ENCODE measurements at places on chromosomes 6 and 20.
A peak's percentile ranks its signal among the peaks of the same experiment; 100 is the strongest.

- DNase-seq = no peak
These were observed 20.0 kb downstream of the NOL4L start for GRCh38 chr20:32564921-32565734.

- DNase-seq = no peak
These were observed 219 bp downstream of the ISM1 start for GRCh38 chr20:13221313-13221672.

DNA sequence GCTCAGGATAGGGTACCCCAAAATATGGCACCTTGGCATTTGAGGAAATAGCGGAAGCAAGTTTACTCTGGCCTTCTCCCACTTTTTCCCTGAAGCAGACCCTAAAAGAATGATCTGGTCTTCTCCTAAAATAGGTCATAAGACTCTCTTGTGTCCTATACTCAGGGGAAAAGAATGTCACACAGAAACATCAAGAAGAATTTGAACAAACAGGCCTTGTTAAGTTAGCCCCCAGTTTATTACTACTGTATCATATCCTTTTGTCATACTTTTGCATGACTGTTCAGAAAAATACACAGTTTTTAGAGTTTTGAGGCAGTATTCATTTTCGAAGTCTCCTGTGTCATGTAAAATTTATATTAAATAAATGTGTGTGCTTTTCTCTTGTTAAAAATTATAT lies 12.5 kb downstream of the TAAR2 start:
- DNase-seq = no peak

GRCh38 chr6:88650029-88650619 lies 313.3 kb downstream of the RNGTT start:
- no peak for DNase-seq

GRCh38 chr20:44624743-44625271 lies 26.7 kb downstream of the ADA start:
- DNase-seq = no peak

GRCh38 chr20:327186-328026 lies 2.1 kb downstream of the SOX12 start:
- DNase-seq = peak; percentile 99

GRCh38 chr20:11205769-11206362 lies 532.1 kb upstream of the JAG1 start:
- no peak for DNase-seq

DNA sequence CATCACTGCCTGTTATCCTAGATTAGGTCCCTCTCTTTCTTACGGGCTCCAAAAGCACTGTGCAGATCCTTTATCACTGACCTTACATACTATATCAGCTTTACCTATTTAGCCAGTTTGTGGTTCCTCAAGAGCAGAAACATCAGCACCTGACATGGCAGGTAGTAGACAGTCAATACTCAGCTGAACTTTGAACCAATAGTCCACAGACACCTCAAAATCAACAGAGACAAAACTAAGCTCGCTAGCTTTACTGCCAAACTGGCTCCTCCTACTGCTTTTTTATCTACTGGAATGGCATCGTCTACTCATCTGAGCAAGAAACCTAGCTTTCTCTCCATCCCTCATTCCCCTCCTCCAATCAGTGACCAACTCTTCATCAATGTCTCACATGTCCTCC lies 5.6 kb downstream of the IL17A start:
- no peak for DNase-seq

GRCh38 chr6:82902290-82902689 lies 163.4 kb downstream of the UBE3D start:
- no peak for DNase-seq

GRCh38 chr6:112579601-112580000 lies 232.5 kb downstream of the RFPL4B start:
- no peak for DNase-seq

GRCh38 chr6:137361701-137362100 lies 132.5 kb downstream of the OLIG3 start:
- no peak for DNase-seq

GRCh38 chr20:2624190-2624589 lies 28.2 kb upstream of the NOP56 start:
- no peak for DNase-seq

DNA sequence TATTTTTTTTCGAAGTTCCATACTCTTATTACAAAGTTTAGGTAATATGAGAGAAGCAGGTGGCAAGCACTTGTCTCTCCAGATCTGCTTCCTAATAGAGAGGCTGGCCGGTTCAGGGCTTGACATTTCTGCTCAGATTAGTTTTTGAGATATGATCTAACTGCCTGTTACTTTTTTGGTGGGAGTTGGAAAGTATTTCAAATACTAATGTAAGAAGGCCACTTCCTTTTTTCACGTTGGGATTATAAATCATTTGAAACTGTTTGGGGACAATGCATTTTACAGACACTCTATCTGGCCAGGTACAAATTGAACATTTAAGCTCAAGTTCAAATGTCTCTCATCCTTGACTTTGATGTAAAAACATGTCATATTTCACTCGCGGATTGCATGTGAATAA lies 222.1 kb upstream of the SULF2 start:
- no peak for DNase-seq

GRCh38 chr6:42276034-42276890 lies 58.6 kb upstream of the MRPS10 start:
- DNase-seq = peak; percentile 88

DNA sequence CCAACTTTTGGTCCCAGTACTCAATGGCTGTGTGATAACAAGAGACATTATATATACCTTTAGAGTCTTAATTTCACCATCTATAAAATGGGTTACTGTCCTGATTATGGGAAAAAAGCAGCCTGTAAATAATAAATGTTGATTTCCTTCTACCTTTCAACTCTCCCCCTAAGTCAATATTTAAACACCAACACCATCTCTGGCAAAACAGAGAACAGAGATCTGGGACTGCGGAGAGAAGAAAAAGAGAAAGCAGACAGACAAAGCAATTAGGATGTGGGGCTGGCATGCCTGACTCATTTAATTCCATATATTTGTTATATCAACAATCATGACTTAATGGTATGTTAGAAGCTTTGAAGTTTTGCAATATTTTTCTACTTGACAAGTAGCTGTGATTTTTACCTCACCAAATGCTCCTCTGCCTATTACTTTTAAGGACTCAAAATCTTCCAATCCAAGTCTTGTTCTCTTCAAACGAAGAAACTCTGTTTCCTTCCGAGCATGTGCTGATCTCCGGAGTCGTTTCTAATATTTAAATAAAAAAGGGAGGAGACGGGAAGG lies 23.3 kb downstream of the STK38 start:
- DNase-seq = no peak

DNA sequence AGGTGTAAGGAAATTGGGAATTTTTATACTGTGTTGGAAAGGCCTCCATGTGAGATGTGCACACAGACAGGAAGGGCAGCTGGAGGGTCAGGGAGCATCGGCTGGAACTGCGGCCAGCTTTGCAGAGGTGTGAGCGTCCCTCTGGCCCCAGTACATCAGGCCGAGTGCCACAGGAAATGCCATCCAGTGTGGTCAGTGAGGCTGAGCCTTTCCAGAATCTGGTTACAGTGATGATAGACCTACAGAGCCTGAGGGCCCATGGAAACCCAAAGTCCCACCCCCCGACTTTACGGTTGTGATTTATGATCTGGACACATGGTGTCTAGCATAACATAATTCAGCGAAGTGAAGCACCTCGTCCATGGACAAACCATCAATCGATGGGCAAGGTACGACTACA lies 137.3 kb upstream of the PDE10A start:
- DNase-seq = no peak

DNA sequence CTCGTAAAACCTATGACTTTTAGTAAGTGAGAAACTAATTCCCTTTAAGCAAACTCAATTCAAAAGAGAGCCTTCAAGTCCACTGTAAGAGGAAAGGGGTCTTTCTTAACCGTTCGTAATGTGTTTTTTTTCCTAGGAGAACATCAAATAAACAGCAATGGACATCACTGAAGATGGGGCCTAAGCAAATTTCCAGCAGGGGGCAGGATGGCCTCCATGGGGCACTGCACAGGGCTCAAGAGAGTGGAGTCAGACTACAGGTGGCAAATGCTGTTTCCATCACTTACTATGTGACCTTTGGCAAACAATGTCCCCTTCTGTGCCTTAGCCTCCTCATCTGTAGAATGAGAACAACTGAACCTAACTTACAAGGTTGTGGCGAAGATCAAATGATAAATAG lies 88.7 kb downstream of the ARHGAP18 start:
- peak; percentile 37 for DNase-seq

GRCh38 chr6:149901444-149902140 lies 3.7 kb upstream of the RAET1E start:
- DNase-seq = no peak

- no peak for DNase-seq
These were observed 11.3 kb upstream of the RBM24 start for GRCh38 chr6:17269840-17270239.

- no peak for DNase-seq
These were observed 102.0 kb downstream of the PSMB1 start for GRCh38 chr6:170450916-170451761.

GRCh38 chr6:149978610-149979009 lies 14.9 kb downstream of the ULBP1 start:
- no peak for DNase-seq

GRCh38 chr6:111658462-111659154 lies 52.9 kb upstream of the TRAF3IP2 start:
- no peak for DNase-seq

GRCh38 chr20:13777171-13777601 lies 7.5 kb downstream of the ESF1 start:
- DNase-seq = no peak

DNA sequence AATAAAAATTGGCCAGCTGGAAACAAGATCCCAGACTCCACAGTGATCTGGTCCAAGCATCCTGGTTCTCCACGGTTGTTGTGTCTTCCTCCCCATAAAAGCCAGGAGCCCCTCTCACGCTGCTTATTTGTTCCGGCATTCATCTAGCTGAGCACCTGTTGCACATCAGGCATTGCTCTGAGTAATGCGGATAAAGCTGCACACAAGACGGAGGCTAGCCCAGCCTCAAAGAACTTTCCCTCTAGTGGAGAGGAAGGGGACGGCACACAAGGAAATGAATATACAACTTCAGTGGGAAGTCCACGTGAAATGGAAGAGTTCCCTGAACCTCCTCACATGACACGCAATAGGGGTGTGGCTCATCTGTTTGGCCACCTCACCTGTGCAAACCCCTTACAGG lies 30.3 kb upstream of the NXT1 start:
- peak; percentile 75 for DNase-seq
